ENCODE measurements at places on chromosomes 3 and 15. TPM values are rescaled to one million over a fixed set of nuclear protein-coding genes. Genes with fewer than 3 reads are reported as not detected.

LRRC3B gene
- 1.9 TPM for polyA plus RNA-seq

PLCH1 gene
- polyA plus RNA-seq = 12.8 TPM

NKIRAS1 gene
- polyA plus RNA-seq = 15.2 TPM

CASR gene
- 23.5 TPM for polyA plus RNA-seq

DNA sequence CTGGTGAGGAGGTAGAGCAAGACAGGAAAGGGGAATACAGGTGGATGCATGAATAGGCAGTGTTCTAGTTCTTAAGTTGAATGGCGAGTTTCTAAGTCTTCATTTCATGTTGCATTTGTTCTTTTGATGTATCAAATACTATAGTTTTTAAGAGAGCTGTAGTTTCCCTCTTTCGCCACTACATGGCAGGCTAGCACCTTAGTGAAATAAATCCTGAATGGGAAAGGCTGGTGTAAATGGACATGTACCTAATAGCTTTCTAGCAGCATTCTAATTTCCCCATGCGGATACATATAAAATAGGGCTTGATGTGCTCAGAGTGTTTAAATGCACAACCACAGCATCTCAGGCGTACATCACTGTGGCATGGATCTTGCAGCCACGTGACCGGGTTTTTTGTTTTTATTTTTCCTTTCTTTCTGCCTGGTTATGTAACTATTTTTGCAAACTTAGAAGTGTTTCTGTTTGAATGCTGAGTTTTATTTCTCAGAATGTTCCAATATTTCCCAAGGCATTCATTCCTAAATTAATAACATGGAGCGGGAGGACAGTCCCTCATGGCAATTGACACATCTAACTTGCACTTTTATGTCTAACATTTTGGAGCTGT lies 23.5 kb upstream of the CLN6 start:
- peak; percentile 76 for DNase-seq

DNA sequence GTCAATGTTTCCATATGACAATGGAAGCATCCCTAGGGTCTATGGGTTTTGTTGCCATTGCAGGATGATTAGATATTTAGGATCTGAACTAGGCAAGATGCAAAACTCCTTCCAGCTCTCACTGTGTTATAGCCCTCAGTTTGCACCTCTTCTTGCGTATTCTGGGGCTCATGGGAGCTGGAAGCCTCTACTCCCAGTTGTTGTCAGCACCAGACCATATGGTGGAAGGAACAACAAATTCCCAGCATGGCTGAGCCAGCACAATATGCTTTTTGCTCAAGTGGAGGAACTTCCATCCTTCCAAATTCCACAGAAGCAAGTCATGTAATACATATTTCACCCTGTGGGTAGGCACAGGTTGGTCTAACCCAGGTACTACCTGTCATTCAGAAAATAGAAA lies 18.5 kb upstream of the CTXND1 start:
- DNase-seq = no peak

DNA sequence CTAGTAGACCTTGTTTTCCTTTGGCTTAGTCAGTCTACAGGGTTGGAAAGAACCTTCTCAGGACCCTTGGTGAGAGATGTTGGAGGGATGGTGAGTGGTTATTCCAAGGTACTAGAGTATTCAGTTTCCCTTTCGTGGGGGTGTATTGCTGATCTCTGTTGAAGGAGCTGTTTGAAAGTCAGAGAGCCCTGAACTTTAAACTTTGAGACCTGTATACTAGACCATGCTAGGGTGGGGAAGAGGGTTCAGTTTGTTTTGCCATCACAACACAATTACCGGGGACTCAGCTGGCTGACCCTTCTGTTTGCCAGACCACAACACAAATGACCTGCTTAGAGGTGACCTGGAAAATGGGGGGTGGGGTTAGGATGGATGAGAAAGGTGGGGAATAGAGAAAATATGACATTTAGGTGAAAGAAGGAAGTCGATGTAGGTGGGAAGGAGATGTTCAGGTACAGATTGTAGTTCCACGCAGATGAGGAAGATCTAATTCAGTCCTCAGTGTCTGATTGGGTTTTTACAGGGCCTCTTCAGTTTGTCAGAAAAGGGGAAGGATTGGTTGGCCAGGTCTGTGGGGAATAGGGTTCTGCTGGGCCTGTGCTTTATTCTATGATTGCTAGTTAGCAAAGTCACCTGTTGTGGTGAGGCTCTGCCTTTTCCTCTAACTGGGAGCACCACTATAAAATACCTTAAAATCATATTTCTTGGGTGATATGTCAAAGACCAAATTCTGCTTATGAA lies 6.8 kb downstream of the UBE2E2 start:
- DNase-seq = no peak

DNA sequence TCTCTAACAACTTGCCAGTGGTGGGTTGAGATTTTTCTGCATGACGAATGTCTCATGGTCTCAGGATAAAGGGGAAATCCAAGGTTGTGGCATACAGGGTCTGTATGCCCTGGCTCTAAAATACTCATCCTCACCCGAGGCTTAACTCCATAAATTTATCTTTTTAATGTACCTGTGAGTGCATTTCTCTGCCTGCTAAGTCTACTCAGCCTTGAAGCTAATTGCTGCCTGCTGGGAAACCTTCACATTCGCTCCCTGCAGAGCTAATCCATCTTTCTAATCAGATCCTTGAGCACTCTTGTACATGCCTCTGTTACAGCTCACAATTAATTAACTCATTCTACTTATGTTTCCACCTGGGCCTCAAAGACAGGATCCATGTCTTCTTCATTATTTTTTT lies 93.8 kb downstream of the CMSS1 start:
- no peak for DNase-seq

DNA sequence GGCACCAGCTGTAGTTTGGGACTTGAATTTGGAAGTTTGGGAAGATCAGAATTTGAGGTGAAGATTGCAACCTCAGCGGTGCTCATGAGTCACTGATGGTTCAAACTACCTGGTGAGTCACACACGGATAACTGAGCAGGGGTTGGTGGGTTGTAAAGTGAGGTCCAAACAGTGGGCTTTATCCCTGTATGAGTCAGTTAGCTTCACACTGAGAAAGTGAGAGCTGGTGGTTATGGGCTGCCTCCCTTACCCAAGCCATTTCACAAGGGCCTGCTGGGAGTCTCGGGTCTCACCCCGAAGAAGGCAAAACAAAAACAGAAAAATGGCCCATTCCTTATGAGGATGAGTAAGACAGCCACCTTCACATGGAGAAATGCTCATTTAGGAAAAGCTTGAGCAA lies 77.0 kb downstream of the ITGA11 start:
- no peak for DNase-seq

- no peak for DNase-seq
These were observed 140.6 kb upstream of the BHLHE40 start for GRCh38 chr3:4838621-4839022.

DNA sequence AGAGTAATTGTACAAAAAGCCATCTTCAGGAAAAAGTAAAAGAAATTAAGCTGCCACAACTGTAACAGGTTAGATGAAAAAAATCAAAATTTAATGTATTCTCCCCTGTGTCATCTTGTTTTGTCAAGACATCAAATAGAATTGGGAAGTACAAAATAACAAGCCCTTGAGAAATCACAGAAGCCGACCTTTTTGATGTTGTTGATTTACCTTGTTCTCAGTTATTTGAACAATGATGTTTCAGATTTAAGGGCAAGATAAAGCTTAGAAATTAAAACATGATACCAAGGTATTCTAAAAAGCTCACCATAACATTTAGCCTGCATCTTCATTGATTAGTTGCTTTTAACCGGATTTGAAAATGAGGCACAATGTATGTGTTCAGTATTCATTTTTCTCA lies 523.0 kb downstream of the FOXP1 start:
- no peak for DNase-seq

GRCh38 chr15:43134157-43134635 lies 810 bp downstream of the TMEM62 start:
- DNase-seq = no peak

- no peak for DNase-seq
These were observed 398.3 kb downstream of the MFSD1 start for GRCh38 chr3:159200176-159200575.

DNA sequence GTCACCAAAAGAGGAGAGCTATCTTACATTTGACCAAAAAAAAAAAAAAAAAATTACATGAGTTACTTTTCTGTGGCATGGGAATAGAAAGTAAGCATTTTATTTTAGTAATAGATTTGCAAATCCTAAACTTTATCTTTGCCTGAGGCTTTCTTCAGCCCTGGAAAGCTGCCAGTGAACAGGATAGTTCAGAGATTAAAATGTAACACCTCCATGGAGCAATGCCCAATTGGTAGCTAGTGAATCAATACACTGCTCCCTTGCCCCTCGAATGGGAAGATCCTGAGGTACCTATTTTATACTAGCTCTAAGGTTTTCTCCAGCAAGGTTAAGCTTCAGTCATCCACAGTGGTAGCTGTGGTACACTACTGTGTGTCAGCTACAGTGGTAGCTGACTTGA lies 867.1 kb downstream of the NAALADL2 start:
- DNase-seq = no peak

DNA sequence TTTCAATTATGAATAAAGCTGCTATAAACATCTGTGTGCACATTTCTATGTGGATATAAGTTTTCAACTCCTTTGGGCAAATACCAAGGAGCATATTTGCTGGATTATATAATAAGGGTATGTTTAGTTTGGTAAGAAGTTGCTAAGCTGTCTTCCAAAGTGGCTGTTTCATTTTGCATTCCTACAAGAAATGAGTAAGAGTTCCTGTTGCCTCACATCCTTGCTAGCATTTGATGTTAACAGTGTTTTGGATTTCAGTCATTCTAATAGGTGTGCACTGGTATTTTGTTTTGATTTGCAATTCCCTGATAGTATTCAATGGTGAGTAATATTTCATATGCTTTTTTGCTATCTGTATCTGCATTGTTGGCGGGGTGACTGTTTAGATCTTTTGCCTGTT lies 120.7 kb upstream of the MDFIC2 start:
- no peak for DNase-seq

- no peak for DNase-seq
These were observed 9.5 kb downstream of the SLCO3A1 start for GRCh38 chr15:91862891-91863504.

DNA sequence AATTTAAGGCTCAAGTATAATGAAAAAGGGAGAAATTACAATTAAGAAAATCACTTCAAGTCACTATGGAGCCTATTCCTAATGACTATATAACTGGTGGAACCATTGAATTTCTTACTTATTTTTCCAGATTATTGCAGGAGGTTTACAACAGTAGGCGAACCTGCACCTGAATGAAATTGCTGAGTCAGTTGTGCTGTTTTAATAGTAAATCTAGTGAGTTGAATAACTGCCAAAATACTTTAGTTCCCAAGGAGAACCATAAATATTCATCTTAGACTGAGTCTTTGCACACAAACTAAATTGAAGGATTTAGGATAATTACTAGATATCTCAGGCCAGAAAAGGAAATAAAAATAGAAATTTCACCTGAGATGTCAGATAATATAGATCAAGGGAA lies 1052.8 kb downstream of the NAALADL2 start:
- DNase-seq = peak; percentile 14

DNA sequence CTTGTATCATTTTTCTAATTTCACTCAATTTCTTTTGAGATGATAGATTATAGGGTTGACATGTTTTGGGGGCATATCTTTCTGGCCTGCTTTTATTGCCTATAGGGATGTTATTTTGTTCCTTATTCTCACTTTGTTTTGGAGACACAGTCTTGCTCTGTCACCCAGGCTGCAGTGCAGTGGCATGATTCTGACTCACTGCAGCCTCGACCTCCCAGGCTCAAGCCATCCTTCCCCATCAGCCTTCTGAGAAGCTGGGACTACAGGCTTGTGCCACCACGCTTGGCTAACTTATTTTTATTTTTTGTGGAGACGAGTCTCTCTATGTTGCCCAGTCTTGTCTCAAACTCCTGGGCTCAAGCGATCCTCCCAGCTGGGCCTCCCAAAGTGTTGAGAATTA lies 72.8 kb upstream of the FAN1 start:
- no peak for DNase-seq

GRCh38 chr15:47764666-47765065 lies 47.4 kb downstream of the SEMA6D start:
- DNase-seq = no peak
